ENCODE measurements at places on chromosomes 2 and 18.

DNA sequence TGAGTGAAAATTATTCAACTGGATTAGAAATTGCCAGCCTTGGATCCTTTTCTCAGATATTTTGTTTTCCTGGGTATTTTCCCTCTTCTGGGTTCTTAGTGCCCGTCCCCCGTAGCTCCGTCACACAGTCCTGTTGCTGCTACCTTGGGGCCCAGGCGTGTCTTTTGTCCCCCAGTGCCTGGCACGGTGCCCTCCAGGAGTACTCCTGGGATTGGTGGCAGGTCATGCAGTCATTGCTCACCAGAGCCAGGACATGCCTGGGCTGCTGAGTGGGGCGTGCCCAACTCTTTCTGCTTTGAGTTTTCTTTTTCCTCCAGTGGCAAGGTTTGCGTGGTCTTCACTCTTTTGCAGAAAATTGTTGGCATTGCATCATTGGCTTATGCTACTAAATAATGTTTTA, 275.2 kb downstream of the AGAP1 start:
- DNase-seq = no peak

DNA sequence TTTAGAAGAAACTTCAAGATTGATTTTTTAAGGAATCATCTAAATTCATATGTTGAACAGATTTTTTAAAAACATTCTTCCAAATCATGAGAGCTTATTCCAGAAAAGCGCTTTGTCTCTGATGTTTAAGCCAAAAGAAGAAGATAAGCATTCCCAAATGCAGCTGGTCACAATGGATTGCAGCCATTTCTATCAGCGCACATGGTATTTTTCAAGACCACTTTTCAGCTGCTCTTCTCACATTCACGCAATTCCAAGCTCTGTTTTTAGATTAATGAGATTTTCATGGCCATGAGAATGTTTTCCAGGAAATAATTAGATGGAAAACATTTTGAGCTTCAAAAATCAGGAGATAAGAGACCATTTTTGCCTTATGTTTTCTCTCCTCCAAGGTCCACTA, 8.7 kb downstream of the OSBPL1A start:
- no peak for DNase-seq

DNA sequence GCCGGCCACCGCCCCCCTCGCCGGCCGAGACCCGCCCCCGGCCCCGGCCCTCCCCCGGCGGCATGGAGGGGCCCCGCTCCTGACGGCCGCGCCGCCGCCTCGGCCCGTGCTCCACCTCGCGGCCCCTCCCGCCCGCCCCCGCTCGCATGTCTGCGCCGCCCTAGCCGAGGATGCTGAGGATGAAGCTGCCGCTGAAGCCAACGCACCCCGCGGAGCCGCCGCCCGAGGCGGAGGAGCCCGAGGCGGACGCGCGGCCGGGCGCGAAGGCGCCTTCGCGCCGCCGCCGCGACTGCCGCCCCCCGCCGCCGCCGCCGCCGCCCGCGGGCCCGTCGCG, 397 bp downstream of the ZCCHC2 start:
- no peak for DNase-seq

DNA sequence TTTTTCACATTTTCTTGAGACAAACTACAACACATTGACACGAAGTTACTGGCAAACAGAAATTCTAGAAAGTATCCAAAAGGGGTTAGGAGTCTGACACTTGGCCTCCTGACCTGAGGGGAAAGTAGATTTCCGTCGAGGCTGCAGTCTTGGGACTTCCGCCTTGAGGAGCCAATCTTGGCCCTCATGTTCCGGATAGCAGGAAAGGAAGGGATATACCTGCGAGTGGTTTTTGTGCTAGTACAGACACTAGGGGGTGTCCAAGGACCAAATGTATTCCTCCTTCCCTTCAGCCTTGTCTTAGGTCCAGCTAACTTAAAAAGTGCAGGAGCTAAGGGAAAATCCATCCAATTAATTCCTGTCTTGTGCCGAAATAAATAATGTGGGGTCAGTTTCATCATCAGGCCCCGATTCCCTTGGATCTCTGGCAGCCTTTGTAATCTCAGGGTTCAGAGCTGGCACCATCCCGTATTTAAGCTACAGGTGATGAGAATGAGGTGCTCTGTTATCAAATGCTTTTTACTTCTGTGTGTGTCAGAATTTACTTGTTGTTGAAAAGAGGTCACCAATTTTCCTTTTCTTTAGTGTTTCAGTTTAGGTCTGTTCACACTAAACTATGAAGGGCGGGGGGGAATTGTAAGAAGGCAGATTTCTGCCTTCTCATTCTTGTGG, 330.2 kb upstream of the FANCL start:
- no peak for DNase-seq

DNA sequence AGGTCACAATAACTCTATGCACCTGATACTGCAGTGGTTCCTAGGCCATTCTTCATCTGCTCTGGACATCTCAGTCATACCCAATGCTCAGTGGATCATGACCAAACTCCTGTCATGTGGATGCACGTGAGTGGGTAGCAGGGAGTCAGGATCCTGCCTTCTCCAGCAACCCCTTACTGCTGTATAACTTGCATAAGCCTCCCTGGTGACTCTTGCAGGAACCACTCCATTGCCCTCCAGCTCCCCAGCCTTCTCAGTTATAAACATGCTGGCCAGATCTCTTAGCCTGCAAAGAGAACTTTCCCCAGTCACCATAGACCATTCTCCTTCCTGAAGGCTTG, 98.6 kb upstream of the ZNF397 start:
- no peak for DNase-seq

- no peak for DNase-seq
These were observed 93.3 kb downstream of the COL5A2 start for GRCh38 chr2:189086250-189086649.

GRCh38 chr2:151269798-151270568, 8.3 kb upstream of the RBM43 start:
- DNase-seq = no peak

- DNase-seq = no peak
These were observed 41.1 kb upstream of the RALBP1 start for GRCh38 chr18:9434122-9434701.

DNA sequence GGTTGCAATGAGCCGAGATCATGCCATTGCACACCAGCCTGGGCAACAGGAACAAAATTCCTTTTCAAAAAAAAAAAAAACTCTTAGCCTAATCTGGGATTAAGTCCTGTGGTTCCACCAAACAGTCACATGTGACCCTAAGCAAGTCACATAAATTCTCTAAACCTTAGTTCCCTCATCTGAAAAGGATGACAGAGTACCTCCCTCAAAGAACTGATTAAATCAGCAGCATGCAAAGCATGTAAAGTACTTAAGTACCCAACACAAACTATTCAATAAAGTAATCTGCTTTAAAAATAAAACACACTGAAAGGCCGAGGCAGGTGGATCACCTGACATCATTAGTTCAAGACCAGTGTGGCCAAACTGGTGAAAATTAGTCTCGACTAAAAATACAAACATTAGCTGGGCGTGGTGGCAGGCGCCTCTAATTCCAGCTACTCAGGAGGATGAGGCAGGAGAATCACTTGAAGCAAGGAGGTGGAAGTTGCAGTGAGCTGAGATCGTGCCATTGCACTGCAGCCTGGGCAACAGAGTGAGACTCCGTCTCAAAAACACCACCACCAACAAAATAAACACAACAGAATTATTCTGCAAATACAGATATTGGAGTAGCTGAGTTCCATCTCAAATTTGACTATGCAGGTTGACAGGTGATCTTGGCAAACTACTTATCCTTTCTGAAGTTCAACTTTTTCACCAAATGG, 7.0 kb downstream of the USP34 start:
- DNase-seq = no peak

DNA sequence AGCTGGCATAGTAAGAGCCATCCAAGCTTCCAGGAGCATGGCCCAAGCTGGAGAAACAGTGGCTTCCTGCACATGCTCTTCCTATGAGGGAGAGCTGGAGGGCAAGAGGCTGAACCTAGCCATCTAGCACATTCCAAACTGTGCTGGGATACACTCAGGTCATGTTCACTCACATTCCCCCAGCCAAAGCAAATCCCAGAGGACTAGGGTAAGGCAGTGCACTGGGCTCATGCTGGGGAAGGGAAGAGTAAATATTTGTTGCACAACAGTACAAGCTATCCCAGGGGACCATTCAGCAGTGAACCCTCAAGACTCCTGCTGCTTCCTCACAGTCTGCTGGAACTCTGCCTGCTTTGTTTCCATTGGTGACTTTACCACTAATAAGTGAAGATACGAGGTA, 20.7 kb upstream of the GYPC start:
- no peak for DNase-seq

- no peak for DNase-seq
These were observed 191.9 kb upstream of the CTAGE1 start for GRCh38 chr18:22609642-22610041.

GRCh38 chr2:212274215-212274614, 264.4 kb downstream of the ERBB4 start:
- no peak for DNase-seq

DNA sequence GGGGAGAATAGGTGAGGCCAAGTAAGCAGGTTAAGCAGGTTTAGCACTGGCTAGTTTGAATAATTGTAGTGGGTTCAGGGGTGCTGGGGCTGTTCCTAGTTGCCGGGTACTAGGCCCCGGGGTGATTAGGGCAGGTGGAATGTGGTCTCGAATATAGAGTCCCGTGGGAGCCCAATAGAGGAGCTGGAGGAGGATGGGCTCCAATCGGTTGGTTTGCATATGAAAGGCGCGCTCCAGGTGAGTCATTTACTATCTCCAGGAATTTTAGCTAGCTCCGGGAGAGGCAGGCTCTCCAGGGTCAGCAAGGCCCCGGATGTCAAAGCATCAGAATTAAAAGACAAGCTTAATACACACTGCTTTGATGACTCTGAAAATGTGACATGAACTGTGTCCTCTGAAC, 304.0 kb downstream of the ZNF521 start:
- DNase-seq = no peak

DNA sequence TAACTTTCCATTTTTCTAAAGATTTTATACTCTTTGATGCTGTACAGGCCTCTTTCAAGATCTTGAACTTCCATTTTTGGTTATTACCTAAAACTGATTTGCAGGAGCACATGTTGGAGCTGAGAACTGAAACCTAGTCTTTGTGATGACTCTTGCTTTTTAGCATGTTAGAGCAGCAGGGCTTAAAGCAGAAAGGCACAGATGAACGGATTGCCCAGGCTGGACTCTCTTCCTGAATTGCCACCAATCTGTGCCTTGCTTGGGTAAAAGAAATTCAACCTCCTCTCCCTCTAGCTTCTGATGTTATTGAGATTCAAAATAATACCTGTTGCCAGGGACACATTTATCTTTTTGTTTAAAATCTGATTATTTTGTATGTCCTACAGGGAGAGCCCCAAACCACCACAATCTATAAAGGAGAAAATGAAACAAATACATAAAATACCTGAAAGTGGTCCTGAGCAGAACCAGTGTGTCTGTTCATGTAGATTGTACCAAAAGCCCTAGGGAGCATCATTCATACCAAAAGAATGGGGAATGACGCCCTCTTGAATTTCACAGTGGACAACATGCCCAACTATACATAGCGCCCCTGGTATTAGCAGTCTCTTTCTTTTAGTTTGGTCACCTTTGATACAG, 277.0 kb upstream of the MAP2 start:
- no peak for DNase-seq

- DNase-seq = no peak
These were observed 3.1 kb downstream of the TWIST2 start for GRCh38 chr2:238851026-238851425.

- DNase-seq = no peak
These were observed 43.8 kb downstream of the KANSL3 start for GRCh38 chr2:96594282-96594681.

DNA sequence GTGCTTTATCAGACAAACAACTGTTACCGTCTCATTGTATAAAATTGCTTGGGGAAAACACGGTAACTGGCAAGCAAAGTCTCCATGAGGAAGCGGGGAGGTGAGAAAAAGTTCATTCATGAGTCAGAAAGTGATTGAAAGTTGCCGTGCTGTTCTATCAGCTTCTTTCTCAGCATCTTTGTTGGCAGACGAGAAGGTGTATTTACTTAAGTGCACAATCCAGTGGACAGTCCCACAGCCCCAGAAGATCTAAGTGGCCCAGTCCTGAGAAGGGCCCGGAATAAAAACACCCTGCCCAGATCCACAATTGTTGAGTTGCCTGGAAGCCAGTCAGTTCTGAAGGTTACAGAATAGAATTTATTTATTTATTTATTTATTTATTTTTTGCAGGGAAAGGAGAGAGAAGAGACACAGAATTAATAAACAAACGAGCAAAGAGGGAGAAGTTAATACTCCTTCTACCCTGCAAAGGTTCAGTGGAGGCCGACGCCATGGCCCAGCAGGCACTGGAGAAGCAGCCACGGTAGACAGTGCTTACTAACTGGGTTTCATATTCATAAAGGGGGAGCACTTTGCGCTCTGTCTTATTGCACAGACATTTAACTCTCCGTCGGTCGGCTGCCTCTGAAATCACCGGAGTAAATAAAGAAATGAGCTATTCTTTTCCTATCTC, 676.0 kb upstream of the SALL3 start:
- DNase-seq = no peak

- DNase-seq = no peak
These were observed 13.0 kb downstream of the PTPN4 start for GRCh38 chr2:119772767-119773166.

DNA sequence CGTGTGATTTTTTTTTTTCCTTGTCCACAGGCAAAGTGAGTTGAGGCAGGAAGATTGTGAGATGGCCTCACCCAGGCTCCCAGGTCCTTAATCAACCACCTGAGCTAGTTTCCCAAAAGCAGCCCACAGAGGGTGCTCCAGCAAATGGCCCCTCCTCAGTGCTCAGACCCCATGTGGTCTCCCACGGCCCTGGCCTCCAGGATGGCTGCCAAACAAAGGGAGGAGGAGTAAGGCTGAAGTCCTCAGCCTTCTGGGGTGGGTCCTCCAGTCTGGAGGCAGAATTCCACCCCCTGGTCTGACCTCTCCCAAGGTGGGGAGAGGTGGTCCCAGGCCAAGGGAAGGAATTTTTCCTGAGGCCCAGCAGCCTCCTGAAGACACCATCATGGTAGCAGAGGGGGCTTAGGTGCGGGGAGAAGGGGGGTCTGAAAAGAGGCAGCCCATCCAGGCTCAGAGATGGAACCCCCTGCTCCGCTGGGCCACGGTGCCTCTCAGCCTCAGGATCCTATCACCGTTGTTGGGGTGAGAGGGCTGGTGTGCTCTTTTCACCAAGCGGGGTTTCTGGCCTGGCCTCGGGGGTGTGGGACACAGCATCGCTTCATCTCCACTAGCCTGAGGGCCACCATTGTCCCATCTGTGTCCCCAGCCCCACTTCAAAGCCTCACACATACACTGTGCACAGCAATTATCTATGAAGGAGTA, 2.3 kb downstream of the NGEF start:
- DNase-seq = no peak

DNA sequence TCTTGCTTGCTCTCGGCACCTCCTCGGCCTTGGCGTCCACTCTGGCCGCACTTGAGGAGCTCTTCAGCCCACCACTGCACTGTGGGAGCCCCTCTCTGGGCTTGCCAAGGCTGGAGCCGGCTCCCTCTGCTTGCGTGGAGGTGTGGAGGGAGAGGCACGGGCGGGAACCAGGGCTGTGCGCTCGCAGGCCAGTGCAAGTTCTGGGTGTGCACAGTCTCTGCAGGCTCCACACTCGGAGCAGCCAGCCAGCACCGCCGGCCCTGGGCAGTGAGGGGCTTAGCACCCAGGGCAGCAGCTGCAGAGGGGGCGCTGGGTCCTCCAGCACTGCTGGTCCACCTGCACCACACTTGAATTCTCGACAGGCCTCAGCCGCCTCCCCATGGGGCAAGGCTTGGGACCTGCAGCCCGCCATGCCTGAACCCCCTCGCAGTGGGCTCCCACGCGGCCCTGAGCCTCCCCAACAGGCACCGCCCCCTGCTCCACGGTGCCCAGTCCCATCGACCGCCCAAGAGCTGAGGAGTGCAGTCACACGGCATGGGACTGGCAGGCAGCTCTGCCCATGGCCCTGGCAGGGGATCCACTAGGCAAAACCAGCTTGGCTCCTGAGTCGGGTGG, 411.2 kb upstream of the CHAC2 start:
- no peak for DNase-seq

- DNase-seq = no peak
These were observed 3.5 kb downstream of the YES1 start for GRCh38 chr18:808502-808901.

All from activated CD8-positive, alpha-beta memory T cell treated with anti-CD3 and anti-CD28 coated beads, Interleukin-2, amount 50 U/mL, for 4 hours (primary cell).